ENCODE measurements at places on chromosomes 5 and 9.

DNA sequence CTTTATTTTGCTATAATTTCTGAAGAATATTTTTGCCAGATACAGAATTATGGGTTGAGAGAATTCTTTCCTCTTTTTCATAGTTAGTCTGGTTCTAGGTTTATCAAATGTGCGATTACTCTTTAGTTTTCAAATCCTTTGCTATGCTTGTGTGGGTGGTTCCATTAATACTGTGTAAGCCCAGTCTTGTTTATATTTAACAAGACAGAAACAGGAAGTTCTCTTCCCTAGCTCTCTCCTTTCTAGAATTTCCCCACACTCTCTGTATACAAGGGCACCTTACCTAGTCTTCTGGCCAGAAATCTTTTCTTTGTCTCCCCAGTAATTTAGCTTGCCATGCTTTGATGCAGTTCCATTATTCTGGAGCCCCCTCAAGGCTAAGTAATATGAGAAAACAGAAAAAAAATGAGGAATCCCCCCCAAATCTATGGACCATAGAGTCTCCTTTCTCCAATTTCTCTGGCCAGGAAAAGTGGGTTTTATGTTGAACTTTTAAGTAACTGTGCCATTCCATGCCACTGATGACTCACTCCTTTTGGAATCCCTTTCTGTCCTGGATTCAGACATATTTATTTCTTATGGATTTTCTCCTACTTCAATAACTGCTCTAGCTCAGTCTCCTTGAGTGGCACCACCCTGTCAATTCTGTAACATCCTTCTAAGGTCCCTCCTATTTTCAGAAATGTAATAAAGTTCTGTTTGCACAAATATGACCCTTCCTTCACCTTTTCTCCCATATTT is 1714.1 kb downstream of the EFNA5 start:
- DNase-seq, result no peak

- no peak for DNase-seq
Observed at GRCh38 chr9:68720656-68721313, 15.7 kb downstream of the PIP5K1B start.

- DNase-seq, result peak; percentile 53
Observed at GRCh38 chr9:127955294-127956015, 17.8 kb upstream of the DPM2 start.

- DNase-seq, result no peak
Observed at GRCh38 chr5:75021219-75021618, 31.1 kb downstream of the GCNT4 start.

DNA sequence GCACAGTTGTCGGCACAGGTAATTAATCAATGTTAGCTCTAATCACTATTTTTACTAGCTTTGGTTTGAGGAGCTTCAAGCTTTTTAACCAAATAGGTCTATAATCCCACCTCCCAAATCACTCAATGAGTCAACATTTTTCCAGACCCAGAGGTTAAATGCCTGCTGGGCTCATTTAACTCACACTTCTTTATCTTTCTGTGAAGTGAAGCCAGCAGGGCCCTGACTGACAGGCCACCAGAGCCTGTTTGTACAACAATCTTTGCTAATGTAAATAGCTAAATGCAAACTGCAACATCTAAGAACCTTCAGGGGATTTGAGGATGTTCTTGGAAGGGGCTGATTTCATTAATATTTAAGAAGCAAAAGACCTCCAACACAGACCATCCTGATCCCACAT is 98.4 kb upstream of the NREP start:
- DNase-seq, result no peak

DNA sequence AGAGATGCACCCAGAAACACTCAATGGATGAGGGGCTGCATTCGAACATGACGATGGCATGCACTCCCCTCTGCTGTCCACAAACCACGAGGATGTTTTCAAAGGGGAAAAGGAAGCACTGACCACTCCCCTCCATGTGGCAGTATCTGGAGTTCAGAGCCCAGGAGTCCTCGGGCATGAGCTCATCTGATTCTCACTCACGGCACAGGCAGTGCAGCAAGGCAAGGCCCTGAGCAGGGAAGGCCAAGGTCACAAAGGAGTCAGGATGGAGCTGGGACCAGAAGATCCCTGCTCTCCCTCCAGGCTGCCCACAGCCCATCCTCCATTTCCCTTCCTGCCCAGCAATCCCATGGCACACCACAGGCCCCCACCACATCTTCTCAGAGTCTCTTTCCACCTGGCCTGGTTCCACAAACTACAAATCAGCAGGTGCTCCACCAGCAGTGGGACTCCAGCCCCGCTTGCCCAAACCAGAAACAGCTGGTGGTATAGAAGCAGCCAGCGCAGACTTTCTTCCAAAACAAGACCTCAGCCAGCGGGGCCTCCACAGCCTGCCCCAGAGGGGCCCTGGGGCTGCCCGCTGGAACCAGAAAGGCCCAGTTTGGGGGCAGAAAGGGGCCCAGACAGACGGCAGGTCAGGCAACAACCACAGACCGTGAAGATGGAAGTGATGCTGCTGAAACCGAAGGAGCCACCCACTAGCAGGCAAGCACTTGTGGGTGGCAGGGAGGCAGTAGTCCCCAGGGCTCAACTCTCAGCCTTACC is 12.2 kb downstream of the TNIP1 start:
- no peak for DNase-seq

DNA sequence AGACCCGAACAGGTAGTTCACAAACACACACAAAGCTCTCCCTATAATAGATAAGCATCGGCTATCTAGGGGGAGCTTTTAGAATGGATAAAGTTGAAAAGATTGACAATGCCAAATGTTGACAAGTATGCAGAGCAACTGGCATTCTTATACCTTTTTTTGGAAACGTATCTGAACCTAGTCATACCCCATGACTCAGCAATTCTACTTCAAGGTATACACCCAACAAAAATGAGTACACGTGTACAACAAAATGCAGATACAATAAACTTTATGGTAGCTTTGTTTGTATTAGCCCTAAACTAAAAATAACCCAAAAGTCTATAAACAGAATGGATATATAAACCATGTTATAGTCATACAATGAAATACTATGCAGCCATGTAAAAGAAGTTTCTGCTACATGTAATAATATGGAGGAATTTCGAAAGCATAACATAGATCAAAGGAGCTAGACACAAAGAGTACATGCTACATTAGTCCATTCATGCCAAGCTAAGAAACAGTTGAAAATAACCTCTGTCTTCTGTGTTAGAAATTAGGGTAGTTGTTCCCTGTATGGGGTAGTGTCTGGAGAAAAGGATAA is 718.5 kb upstream of the ZNF608 start:
- no peak for DNase-seq

GRCh38 chr5:14035859-14036503 is 91.5 kb upstream of the DNAH5 start:
- DNase-seq, result no peak

DNA sequence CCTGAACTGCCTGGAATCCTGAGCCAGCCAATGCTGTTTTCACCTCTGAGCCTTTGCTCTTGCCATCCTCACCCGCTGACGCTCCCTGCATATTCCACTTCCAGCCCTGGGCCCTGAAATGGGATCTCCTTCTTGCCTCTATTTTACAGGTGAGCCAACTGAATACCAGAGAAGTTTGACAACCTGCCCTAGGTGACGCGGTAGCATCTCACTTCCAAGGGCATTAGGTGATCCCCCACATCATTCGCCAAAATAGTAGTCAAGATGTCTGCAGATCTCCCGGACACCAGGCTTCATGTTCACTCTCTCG is 43.5 kb downstream of the FOXI1 start:
- no peak for DNase-seq

DNA sequence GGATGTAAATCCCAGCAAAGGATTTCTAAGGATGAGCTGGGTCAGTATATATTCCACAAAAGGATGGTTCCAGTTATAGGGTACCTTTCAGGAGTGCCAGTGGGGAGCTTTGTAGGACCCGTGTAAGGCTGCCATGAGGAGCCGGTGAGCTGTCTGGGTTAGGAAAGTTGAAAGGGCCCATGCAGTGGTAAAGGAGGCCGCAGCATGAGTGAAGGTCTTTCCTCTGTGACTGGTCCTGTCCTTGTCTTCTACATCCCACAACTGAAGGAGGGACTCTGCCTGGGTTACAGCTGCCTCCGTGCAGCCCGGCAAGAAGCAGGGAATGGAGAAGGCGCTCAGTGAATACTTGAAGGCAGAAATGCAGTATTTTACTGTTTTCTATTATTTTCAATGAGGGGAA is 58.9 kb downstream of the HSPA4 start:
- no peak for DNase-seq

DNA sequence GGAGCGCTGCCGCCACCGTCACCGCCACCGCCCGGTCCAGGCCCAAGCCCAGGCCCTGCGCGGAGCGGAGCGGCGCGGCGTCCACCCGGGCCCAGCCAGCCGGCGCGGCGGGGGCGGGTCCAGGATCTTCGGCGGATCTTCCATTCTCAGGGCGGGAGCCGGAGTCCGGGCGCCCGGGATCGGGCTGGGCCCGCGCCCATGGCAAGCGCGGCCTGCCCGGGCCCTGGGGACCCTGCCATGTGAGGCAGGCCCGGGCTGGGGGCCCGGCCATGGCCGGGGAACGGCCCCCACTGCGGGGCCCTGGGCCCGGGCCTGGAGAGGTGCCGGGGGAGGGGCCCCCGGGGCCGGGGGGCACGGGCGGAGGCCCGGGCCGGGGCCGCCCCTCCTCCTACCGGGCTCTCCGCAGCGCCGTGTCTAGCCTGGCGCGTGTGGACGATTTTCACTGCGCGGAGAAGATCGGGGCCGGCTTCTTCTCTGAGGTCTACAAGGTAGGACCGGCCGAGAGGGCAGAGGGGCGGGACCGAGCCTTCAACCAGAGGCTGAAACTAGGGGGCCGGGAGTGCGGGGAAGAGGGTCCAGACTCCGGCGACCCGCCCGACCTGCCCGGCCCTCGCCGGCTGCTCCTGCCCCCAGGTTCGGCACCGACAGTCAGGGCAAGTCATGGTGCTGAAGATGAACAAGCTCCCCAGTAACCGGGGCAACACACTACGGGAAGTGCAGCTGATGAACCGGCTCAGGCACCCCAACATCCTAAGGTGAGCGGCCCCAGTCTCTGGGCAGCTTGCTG is 482 bp downstream of the TESK1 start:
- DNase-seq, result no peak

- no peak for DNase-seq
Observed at GRCh38 chr5:170623576-170624181, 119.9 kb downstream of the KCNIP1 start.

DNA sequence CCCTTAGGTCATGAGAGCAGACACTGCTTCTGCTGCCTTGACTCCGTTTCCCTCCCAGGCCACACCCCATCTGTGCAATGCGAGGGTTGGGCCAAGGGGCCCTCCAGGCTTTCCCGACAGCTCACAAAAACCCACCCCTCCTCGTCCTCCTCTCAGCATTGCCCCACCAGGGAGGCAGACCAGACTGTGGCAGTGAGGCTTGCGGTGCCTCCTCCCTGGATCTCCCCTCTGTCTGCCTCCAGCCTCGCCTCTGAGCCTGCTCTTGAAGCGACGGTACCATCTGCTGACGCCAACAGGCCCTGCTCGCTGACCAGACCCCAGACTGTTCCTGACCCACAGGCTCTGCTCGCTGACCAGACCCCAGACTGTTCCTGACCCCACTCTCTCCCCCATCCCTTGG is 99.2 kb upstream of the CACNA1B start:
- no peak for DNase-seq

DNA sequence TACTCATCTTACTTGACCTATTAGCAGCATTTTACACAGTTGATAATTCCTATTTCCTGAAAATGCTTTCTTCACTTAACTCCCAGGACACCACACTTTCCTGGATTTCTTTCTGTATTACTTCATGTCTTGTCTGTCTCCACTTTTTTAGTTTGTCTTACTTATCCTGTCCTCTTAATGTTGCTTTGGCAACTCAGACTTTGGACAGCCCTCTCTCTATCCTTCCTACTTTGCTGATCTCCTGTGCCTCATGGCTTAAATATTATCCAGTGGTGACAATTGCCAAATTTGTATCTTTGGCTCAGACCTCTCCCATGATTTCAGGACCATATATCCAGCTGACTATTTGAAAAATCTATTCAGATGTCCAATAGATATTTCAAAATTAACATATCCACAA is 39.8 kb upstream of the NUDT12 start:
- no peak for DNase-seq

- DNase-seq, result no peak
Observed at GRCh38 chr9:124003636-124004349, 7.8 kb upstream of the LHX2 start.

- no peak for DNase-seq
Observed at GRCh38 chr5:36723912-36724311, 117.5 kb downstream of the SLC1A3 start.

DNA sequence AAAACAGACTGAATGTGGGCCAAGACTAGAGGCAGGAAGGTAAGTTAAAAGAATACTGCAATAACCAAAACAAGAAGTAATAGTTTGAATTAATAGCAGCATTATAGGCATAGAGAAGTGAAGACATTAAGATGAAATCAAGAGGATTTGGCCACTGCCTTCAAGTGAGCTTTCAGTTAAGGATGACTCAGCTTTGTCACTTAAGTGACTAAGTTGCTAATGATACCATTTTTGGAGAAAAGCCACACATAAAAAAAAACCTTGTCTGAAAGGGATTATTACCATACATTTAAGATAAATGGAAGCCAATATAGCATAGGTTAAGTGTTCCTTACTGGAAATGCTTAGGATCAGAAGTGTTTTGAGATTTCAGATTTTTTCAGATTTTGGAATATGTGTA is 57.0 kb downstream of the ECPAS start:
- no peak for DNase-seq

GRCh38 chr5:173550641-173551040 is 65.8 kb downstream of the BOD1 start:
- no peak for DNase-seq

- no peak for DNase-seq
Observed at GRCh38 chr5:128925973-128926372, 39.3 kb upstream of the SLC27A6 start.

- no peak for DNase-seq
Observed at GRCh38 chr9:87020169-87020950, 73.1 kb upstream of the GAS1 start.
